ENCODE measurements at places on chromosomes 12 and 14.

DNA sequence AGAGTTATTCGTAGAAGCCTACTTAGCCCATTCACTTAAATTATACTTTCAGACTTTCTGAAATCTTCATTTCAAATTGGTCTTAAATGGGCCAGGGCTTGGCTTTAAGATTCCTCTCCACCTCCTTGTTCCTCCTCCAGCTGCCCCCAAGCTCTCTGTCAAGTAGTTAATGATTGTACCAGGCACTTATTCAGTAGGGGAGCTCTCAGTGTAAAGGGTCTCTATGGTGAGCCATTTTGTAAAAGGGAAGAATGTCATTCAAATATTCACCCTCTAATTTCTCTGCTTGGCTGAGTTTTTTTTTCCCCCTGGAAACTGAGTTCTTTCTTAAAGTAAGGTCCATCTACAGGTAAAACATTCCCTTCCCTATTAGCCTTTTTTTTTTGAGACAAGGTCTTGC lies 96.6 kb downstream of the SUDS3 start:
- no peak for DNase-seq

GRCh38 chr14:86404989-86405649 lies 875.2 kb downstream of the FLRT2 start:
- DNase-seq: no peak

- DNase-seq: no peak
Observed at GRCh38 chr12:77940567-77940966, 109.9 kb downstream of the NAV3 start.

- no peak for DNase-seq
Observed at GRCh38 chr12:116673681-116674111, 64.2 kb downstream of the SPRING1 start.

GRCh38 chr14:74886001-74886400 lies 4.3 kb downstream of the DLST start:
- no peak for DNase-seq

- DNase-seq: no peak
Observed at GRCh38 chr12:64618953-64619590, 8.8 kb downstream of the RASSF3 start.

- DNase-seq: no peak
Observed at GRCh38 chr12:65308006-65308405, 29.5 kb downstream of the MSRB3 start.

DNA sequence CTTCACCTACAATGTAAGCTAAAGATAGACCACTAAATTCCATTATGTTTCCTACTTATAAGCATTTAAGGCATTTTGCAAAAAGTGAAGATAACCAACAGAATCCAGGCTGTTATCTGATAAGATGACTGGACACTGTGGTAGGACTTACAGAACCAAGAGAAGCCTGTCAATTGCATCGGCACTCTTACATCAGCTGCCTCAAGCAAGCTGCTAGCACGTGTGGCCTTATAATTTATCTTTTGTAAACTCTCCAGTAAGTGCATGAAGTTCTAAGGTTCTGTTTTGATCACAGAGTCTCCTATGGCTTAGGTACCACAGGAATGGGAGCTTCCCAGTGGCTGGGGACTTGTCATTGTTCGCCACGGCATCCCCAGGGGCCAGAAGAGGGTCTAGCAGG lies 88.7 kb downstream of the TRAFD1 start:
- DNase-seq: no peak

DNA sequence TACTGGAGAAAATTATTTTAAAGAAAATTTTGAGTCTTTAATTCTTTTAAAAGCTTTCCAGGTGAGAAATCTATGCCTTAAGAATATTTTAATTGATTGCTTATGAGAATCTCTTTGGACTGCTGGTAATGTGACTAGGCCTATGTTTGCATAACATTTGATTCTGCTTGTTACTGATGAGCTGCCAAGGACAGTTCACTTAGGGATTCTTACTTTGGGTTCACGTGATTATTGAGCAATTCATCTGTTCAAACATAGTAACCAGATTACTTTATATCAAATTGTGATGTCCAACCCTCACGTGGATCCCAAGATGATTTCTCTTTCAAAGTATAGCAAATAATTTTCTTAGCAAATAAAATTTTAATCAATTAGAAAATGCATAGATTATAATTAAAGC lies 27.4 kb upstream of the ABCD2 start:
- DNase-seq: no peak

DNA sequence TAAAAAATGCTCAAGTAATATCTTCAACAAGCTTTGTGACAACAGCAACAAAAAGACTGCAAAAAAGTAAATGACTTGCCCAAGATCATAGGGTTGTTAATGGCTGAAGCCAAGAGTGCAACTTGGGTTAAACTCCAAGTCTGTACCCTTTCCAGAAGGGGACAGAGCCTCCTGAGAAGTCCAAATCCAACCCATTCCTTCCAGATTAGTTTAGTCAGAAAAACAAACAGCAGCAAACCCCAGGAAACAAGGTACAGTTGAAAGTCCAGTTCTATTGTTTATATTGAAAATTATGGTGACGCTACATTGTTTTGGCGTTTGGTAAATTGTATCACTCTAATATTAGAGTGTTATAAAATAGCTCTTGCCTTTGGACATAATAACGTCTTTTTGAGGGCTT lies 239.9 kb downstream of the SPTSSA start:
- no peak for DNase-seq

DNA sequence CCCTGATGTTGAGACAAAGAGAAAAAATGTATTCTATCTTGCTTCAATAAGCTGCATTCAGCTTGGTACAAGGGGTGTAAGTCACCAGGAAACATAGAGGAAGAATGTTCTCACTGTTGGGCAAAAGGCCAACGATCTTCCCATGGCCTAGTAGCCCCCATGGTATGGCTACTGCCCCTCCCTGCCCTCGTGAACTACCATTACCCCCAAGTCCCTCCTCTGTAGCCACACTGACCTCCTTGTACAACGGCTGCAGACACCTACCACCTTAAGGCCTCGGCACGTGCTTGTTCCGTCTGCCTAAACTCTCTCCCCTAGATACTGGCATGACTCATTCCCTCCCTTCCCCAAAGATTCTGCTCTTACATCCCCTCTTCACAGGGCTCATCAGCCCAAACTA lies 81.9 kb upstream of the ANO2 start:
- DNase-seq: no peak

GRCh38 chr14:102297436-102298170 lies 7.4 kb downstream of the MOK start:
- DNase-seq: no peak

DNA sequence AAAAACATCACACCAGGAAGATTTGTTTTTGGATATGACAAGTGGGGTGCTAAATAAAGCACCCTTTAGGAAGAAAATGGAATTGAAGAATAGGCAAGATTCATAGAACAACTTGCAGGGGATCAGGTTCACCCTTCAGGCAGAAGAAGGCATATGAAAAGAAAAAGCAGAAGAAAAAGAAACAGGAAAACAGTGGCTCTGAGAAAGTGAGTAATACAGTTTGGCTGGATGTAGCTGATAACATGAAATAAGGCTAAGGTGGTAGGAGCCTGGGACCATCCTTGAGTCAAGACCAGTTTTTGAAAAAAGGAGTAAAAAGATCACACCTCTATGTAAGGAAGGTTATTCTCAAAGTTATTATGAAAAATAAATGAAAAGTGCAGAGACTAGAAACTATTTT lies 42.4 kb downstream of the TRIP11 start:
- no peak for DNase-seq

- no peak for DNase-seq
Observed at GRCh38 chr14:61644834-61645233, 50.5 kb upstream of the HIF1A start.

DNA sequence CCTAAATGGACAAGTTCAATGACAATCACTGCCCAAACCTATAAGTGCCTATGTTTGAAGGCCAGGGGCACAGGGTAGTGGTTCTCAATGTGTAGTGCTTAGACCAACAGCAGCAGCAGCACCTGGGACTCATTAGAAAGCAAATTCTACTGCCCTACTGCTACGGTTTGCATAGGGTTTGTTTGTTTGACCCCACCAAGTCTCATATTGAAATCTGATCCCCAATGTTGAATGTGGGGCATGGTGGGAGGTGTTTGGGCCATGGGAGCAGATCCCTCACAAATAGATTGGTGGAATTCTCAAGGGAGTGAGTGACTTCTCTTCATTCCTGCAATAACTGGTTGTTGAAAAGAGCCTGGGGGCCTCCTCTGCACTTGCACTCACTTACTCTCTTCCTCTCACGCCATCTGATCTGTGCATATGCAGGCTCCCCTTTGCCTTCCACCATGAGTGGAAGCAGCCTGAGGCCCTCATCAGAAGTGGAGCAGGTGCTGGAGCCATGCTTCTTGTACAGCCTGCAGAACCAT lies 39.5 kb downstream of the PPM1H start:
- no peak for DNase-seq

DNA sequence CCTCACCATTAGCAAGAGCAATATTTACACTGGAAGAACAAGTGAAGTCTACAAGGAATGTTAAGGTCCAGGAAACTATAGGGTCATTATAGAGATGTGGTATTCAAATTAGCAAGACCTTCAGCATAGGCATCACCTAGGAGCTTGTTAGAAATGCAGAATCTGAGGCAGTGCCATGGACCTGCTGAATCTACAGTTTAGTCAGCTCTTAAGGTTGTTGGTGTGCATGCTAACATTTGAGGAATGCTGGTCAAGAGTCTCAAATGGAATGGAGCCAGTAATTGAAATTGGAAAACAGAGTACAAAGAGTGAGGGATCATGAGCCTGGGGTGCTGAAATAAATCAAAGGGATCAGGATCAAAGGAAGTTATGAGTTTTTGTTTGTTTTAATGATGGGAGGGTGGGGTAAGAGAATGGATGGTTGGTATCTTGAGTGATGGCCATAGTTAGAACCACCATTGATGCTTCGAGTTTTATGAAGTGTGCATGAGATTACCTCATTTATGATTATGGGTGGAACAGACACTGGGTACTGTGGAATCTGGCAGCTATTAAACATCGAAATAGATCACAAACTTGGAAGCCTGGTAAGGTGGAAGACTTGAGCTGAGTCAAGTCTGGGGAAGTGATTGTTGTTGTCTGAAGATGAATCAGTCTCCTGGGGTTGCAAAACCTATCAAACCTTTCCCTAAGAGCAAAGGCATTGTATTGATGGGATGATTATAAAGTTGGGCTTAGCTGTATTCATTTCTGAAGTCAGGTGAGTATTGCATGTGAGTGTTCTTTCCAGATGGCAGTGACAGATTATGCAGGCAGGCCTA lies 323.3 kb upstream of the E2F7 start:
- DNase-seq: no peak

- DNase-seq: no peak
Observed at GRCh38 chr12:120943482-120943881, 34.9 kb upstream of the HNF1A start.

- no peak for DNase-seq
Observed at GRCh38 chr14:81990312-81990761, 456.7 kb upstream of the SEL1L start.
